ENCODE measurements at places on chromosomes 4 and X.

DNA sequence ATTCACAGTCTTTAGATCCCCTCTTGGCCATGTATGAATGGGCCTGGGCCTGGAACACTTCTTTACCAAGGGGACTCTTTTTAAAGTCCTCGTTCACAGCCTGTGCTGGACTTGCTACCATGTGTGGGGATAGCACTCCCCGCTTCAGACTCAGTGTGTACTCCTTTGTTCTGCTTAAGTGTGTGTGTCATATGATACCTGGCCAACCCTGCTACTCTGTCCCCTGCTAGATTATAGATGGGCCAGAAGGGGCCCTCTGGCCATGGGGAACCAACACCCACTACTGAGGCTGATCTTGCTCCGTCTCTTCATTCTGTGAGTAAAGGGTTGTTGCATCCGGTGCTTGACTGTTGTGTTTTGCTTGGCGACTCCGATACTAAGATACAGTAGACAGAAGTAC is 8.0 kb downstream of the CCDC110 start:
- DNase-seq, result no peak

DNA sequence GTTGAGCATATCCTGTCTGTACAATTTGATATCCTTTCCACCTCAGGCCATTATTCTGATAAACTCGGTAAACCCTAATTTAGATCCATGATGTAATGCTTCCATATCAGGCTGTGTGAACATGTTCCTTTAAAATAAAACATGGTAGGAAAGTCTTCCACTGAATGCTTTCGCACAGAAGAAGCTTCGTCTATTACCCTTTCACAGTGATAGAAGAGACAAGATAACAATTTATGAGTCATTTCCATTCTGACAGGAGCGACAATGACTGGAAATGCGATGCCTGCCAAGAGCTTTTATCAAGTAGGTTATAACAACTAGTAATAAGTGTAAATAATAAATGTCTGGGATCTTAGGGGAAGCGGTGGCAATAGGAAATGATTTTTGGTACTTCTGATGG is 98.8 kb downstream of the TTC29 start:
- no peak for DNase-seq

DNA sequence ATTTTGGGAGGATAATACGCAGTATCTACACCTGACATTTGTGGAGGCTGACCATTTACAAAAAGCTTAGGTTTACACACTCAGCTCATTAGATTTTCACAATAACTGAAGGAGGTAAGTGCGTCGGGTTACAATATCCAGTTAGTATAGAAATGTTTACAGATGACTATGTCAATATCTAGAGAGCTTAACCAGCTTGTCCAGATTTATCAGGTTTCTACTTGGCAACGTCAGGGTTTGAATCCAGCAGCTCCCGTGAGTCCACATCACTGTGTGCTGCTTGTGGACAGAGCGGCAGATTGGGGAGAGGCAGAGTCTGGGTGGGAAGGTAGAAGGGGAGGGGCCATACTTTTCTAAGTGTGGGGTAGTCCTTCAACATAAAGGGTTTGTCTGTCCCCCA is 28.3 kb downstream of the ARHGAP10 start:
- no peak for DNase-seq

DNA sequence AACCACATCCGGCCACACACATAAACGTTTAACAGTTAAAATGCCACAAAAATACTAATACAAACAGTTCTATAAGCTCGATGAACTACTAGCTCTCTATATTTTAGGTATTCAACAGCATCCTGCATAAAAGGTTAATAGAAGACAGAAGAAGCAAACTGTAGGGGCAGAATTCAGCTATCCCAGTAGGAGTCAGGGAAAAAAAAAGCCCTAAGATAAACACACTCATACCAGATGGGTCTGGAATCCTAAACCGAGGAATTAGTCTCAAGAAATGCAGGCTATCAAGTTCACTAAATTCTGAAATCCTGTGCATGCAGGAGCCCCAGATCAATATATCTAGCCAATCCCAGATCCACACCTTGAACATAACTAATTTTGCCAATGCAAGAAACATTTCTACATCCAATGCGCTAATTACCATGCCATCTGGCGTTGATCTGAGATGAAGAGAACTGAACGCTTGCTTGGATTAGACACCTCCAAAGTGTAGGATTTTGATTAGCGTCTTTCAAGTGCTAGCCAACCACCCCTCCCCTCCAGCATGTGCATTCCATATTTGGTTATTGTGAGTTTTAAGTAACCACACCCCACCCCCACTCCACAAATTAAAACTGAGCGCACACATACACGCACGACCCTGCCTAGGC is 512.2 kb upstream of the INTU start:
- no peak for DNase-seq

DNA sequence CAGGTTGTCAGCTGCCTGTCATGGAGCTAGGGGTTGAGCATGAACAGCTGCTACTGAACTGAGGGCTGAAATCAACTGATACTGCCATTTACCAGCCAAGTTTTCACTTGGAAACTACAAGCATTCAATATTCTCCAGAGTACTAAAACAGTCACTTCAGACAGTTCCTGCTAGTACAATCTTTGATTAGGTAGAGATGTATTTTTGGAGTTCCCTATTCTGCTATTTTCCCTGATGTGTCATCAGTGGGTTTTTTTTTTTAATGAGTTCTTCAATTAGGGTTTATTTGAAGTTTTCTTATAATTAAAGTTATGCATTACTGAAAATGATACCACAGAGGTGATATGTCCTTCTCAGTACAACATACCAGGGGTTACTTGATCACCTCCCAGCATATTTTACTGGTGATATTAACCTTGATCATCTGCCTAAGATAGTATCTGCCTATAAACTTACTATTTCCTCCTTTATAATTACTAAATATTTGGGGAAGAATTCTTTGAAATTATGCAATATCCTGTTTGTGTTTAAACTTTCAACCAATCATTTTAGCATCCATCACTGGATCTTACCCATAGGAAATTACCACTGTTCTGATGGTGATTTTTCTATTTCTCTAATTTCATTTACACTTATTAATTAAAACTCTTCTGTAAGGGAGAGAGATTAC is 13.6 kb downstream of the PDCL2 start:
- DNase-seq, result no peak

DNA sequence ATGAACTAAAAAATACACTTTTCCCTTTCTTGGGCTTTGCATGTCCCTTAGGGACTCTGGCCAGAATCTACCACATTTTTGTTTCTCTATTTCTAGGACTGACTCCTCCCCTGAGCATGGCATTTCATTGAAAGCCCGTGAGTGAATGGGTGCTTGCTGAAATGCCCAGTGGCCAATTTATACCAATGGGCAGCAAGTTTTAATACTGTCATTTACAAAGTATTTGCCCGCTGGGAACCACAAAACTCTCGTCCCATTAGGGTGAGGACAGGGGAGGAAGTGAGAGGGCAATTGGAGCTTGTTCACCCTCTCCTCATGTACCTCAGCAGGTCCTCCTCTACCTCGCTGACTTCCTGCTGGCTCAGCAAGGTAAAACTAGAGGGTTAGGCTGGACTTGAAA is 1.1 kb downstream of the SRPX2 start:
- no peak for DNase-seq

GRCh38 chr4:21596521-21596920 is 352.1 kb downstream of the KCNIP4 start:
- DNase-seq, result no peak

DNA sequence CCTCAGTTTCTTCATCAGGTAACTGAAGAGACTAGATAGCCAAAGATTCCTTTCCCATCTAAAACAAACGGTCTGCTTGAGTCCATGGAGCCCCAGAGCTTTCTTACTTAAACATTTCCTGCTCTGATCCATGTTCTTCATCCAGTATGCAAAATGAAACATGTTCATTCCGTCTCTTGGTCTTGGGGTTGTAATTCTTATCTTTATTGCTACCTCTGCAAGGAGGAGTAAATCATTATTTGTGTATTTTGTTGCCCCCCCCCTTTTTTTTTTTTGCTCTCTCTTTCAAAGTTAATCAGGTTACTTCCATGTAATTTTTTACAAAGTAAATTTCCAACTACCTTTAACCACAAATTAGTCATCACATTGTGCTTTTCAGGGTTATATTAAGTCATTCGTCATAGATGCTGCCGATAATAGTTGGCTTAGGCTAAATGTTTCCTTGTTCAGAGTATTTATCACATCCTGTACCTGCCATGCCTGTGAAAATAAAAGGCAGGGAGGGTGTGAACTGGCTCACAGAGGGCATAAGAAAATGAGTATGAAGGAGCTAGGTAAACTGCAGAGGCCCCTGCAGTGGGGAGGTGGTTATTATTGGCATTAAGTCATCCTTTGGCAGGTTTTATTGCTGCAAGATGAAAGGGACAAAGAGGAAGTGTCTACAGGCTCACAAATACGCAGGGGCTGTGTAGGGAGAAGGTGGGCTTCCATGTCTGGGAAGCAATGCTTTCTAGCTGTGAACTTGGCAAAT is 76.7 kb upstream of the HS3ST1 start:
- no peak for DNase-seq

- no peak for DNase-seq
Measured at GRCh38 chrX:68994135-68994890, 165.5 kb downstream of the EFNB1 start.

DNA sequence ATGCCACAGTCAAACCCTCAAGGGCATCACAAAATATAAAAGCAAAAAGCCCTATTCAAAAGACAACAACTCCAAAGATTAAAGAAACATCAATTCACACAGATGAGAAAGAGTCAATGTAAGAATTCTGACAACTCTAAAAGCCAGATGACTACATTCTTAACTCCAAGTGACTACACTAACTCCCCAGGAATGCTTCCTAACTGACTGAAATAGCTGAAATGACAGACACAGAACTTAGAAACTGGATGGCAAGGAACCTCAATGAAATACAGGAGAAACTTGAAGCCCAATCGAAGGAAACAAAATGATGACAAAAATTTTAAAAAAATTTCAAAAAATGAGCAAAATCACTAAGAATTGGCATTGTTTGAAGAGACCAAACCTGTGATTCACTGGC is 1047.6 kb upstream of the PCDH10 start:
- peak; percentile 38 for DNase-seq

- no peak for DNase-seq
Measured at GRCh38 chr4:39495446-39496213, 31.6 kb downstream of the UGDH start.

DNA sequence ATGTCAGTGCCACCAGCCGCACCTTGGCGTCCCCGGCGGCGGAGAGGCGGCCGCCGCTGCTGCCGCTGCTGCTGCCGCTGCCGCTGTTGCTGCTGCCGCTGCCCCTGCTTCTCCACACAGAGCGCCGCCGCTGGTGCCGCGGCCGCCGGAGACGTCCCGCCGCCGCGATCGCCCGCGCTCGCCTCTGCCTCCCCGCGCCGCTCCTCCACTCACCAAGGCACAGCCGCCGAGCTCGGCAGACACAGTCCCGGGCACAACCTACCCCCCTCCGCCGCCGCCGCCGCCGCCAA is at the start of gene PPP3CA:
TSS of gene PPP3CA (minus strand) at position 260 of the 290 bp plus-strand sequence.
- no peak for DNase-seq

- DNase-seq, result no peak
Measured at GRCh38 chr4:8410641-8411271, 29.8 kb downstream of the ACOX3 start.

DNA sequence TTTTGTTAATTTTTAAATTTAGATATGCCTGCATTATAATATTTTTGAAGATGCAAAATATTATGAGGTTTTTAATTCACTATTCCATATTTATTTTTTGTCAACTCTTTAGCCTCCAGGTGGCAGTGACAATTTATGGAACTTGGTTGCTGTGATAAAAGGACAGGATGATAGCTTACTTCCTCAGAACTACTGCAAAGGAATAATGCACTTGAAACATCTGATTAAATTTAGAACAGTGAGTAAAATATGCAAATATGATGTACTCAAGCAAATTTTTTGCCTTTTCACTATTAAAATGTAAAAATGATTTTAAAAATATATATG is 45.1 kb downstream of the SPATA4 start:
- DNase-seq, result no peak

GRCh38 chrX:16022580-16023200 is 100.7 kb upstream of the GRPR start:
- DNase-seq, result no peak

- no peak for DNase-seq
Measured at GRCh38 chr4:3091464-3091863, 17.0 kb downstream of the HTT start.

GRCh38 chrX:72169008-72169728 is 12.4 kb upstream of the PIN4 start:
- DNase-seq, result no peak

- no peak for DNase-seq
Measured at GRCh38 chr4:145960012-145960411, 21.4 kb upstream of the ZNF827 start.

DNA sequence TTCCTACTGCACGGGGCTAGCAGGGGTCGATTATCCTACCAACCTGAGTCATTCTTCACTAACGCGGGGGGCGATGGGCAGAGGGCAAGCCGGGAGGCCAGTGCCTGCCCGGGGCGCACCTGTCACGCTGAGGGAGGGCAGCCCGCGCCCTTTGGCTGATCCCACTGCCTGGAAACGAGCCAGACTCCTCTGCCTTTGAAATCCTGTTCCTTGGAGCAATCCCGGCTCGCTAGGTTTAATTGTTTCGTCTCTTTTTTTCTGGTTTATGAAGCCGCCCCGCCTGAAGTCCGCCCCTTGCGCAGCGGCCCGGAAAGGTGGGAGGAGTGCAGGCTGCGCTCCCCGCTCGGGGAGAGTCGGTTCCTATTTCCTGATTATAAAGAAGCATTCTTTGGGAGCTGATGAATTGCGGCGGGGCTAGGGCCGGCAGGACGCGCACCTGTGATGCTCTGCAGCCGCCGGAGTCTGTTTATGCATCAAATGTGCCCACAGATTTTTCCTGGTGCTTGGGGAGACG is 484.2 kb downstream of the BCOR start:
- DNase-seq, result no peak

- DNase-seq, result peak; percentile 34
Measured at GRCh38 chr4:15882675-15883086, 55.9 kb downstream of the FGFBP1 start.

DNA sequence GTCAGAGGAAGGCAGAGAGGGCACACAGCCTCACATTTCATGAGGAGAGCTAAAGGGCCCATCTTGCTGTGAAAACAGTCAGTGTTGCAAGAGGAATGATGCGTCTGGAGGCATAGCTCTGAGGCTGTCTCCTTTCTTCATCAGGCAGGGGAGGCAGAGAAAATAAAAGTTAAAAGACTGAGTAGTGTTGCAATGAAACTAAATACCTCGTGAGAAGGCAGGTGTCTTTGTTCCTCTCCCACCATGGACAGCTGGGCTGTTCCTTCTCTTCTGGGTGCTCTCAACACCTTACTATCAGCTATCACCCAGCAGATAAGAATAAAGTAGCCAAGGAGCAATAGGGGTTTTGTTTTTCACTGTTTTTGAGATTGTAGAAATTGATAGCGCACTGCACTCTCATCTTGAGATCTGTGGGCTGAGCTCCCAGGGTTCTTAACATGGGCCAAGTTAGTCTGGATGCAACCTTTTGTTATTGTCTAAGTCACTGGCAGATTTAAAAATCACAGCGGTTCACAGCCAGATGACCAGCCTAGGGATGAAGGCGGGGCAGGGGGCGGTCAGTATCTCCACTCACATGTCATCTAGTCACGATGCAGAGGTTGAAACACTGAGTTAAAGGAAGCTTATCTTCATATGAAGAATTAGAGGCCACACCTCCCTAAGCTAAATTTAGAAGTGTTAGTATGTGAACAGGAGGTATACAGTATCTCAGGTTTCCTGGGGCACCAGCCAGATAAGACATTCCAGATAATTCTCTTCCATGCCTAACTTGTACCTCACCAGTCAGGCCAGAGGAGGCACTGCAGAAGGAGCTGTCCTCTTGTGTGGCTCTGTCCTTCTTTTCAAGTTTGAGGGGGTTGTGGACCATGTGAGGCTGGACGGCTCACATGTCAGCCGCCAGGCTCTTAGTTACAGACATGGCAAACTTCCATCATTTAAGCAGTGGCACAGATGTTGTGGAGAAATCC is 36.9 kb downstream of the PARM1 start:
- DNase-seq, result no peak

All from HS-27A (cell line).